NCI-H774 (cell line): ENCODE measurements at places on chromosomes 12 and 14.

GRCh38 chr14:94307410-94307992, 14.4 kb upstream of the SERPINA10 start:
- DNase-seq = no peak

DNA sequence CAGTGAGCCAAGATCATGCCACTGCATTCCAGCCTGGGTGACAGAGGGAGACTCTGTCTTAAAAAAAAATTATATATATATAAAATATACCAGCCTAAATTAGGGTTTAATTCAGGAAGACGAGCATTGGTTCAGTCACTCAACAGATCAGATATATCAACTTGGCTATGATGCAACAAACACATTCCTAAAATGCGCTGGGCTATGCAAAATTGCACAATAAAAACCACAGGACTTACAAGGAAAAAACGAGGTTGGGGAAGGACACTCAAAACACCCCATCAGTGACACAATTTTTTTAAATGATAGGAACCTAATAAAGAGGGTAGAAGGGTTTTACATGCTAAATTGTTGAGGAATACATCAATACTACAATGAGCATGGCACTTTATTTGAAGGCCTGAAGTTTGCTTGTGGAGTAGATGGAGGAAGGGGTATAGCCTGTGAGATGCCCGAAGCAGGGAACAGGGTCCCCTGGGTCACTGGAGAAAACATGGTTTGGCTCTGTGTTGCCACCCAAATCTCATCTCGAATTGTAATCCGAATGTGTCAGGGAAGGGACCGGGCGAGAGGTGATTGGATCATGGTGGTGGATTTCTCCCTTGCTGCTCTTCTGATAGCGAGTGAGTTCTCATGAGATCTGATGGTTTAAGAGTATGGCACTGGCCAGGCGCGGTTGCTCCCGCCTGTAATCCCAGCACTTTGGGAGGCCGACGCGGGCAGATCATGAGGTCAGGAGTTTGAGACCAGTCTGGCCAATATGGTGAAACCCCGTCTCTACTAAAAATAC, 71.2 kb downstream of the TNFAIP2 start:
- no peak for DNase-seq

GRCh38 chr12:46174919-46175318, 93.9 kb downstream of the SLC38A1 start:
- DNase-seq = no peak

- DNase-seq = no peak
Measured at GRCh38 chr14:68621400-68622365, 171.2 kb downstream of the ZFP36L1 start.

GRCh38 chr14:55589171-55589570, 9.2 kb downstream of the KTN1 start:
- DNase-seq = no peak

DNA sequence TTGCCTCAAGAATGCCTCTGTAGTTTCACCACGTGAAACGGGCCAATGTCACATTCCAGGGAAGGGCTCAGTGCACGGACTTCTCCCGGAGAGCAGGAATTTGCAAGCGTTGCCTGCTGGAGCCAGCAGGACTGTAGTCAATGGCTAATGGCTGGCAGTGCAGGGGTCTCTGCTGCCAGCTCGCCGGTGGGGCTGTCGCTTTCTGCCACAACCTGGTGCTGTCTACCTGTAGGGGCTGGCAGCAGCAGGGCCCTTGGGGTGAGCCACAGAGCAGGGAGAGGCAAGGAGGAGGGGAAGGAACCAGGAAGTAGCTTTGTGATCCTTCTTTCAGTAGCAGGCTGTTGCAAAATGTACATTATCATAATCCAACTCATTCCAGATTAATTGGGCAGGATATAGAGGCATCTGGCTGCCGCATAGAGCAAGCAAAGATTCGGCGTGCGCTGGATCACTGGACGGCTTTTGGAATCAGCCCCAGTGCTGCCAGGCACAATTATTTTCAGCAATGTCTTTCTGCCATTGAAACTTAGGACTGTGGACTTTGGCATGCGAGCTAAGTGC, 114.1 kb downstream of the PAPOLA start:
- no peak for DNase-seq

- DNase-seq = no peak
Measured at GRCh38 chr14:73392329-73393257, 65.8 kb downstream of the NUMB start.

GRCh38 chr12:1913377-1914113, 4.9 kb downstream of the CACNA2D4 start:
- no peak for DNase-seq

DNA sequence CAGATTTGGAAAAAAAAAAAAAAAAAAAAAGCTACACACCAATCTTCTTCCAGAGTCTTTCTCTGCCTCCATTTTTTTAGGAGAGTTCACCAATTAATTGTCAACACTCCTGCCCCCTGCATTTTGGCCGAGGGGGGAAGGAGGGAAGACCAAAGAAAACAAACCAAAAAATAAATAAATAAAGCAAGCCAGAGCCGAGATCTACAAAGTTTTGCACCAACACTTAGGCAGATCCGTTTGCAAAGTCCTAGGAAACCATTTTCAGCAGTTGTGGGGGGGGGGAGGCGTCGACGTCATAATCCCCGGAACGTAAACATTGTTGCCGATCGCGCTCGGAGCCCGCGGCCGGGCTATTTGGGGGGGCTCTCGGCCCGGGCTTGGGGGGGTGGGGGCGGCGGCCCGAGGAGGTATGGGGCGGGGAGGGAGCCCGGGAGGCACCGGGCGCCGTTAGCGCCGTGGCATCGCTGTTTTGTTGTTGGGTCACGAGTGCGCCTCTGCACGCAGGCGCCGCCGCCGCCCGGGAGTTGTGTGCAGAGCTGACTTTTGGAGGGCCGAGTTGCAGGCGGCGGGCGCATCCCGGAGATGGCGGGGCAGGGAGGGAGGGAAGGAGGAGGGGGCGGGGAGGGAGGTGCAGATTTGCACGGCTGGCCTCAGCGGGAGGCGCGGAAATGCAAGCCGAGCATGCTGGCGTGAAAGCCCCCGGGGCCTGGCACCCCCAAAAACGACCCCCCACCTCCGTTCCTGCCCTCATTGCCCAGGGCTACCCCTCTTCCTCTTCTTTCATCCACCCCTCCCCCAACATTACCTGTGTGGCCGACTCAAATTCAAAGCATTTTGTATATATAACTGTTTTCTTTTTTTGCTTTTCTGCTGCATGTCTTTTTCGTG, 598 bp downstream of the KDM2B start:
- peak; percentile 80 for DNase-seq

DNA sequence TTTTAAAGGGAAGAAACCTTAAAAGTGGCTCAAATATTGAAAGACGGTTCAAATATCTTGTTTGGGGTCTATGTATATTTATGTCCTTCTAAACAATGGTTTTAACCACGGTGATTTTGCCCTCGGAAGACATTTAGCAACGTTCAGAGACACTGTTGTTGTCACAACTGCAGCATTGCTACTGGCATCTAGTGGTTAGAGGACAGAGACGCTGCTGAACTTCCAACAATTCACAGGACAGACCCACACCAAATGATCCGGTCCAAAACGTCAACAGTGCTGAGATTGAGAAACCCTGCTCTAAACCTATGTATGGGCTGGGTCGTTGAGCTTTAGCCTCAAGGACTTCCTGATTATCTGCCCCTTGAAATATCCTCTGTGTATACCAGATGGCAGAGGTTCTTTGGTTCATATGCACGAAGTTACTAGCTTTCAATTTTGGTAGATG, 1.7 kb downstream of the ANGEL1 start:
- DNase-seq = no peak

GRCh38 chr12:128811806-128812205, 12.0 kb downstream of the SLC15A4 start:
- DNase-seq = no peak

DNA sequence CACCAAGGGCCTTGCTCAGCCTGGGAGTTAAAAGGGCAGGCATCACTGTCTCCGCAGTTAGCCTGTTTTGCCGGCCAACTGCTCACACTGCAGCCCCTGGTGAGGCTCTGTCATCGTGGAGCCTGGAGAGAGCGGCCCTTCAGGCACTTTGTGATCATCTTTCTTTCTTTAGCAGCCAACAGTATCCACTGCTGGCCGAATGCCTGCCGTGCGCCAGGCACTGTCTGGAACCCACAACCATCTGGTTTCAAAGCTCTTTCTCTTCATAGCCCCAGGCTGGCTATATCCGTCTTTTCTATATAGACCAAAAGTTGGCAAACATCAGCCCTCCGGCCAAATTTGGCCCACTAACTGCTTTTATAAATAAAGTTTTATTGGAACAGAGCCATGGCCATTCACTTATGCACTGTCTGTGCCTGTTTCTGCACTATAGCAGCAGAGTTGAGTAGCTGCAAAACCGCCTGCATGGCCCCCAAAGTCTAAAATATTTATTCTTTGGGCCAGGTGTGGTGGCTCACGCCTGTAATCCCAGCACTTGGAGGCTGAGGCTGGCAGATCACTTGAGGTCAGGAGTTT, 29.5 kb downstream of the SLC8B1 start:
- no peak for DNase-seq

DNA sequence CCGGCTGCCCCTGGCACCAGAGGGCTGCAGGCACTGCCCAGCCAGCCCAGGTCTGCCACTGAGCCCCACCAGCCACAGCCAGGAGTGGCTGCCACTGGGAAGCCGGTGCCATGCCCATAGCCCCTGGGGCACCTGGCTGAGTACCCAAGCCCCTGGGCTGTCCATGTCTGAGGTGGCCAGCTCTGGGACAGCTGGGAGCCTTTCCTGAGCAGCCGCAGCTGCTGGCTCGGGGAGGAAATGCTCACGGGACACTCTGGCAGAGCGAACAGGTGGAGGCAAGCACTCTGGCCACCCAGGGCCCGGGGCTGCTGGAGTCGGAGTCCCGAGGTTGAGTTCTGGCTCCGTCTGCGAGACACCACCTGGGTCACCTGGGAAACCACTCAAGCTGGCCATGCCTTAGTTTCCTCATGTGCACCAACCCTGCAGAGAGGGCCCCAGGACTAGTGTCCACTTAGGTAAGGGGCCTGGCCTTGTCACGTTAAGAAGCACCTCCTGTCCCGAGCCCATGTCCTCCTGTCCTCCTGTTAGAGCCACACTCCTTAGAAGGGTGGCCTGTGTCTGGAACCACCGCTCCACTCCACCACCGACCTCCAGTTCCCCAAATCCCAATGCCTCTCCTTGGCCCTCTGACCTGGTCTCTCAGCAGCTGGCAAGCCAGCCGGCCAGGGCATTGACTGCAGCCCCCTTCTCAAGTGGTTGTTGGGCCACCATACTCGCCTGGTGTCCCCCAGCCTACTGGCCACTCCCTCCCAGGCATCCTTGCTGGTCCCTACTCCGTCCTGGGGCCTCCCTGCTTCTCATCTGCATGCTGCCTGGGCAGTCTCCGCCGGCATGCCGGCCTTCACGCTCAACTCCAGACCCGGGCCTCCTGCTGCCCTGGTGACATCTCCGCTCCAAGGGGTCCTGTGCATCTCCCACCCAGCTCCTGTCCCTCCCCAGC, 45.3 kb downstream of the BEGAIN start:
- no peak for DNase-seq

DNA sequence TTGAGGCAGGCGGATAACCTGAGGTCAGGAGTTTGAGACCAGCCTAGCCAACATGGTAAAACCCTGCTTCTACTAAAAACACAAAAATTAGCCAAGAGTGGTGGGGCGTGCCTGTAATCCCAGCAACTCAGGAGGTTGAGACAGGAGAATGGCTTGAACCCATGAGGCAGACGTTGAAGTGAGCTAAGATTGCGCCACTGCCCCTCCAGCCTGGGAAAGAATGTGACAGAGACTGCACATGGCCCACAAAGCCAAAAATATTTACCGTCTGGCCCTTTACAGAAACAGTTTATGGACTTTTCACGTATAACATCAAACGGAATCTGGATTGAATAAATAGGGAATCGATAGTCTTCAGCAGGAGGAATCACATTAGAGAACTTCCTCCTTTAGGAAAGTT, 3.5 kb downstream of the RSRC2 start:
- no peak for DNase-seq

DNA sequence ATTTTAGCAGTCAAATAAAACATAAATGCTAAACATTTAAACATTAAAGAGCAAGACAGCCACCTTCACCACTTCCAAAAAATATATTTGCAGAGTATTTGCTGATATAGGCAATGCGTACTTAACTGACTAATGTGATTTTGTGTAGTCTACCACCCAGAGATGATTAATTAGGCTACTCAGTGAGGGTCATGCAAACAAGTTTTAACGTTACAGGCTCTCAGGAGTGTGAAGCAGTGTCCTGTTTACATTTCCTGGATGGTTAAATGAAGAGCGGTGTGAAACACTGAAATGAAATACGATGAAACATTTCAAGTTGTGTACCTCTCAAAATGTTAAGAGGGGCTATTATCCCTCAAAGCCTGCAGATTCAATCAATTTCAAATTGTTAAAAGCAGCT, 165.8 kb upstream of the LRIG3 start:
- peak; percentile 66 for DNase-seq

DNA sequence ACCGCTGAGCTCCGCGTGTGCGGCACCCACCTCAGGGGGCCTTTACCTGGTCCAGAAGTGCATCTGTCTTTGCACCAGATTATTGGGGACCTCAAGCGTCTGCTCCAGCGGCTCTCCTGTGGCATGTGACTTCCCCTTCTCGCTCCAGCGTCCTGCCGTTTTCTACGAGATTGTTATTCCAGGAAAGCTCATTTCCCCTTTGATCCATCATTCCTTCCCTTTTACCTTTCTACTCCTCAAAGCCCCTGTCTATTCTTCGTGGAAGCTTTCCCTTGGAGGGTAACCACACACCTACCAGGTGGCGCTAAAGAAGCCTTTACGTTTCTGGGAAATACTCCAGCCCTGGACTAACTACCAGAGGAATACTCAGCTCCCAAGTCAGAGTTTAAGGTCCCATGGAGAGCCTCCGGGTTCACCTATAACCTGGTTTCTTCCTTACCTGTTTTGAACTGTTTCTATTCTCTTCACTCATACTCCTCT, 1.5 kb downstream of the FKBP4 start:
- no peak for DNase-seq

DNA sequence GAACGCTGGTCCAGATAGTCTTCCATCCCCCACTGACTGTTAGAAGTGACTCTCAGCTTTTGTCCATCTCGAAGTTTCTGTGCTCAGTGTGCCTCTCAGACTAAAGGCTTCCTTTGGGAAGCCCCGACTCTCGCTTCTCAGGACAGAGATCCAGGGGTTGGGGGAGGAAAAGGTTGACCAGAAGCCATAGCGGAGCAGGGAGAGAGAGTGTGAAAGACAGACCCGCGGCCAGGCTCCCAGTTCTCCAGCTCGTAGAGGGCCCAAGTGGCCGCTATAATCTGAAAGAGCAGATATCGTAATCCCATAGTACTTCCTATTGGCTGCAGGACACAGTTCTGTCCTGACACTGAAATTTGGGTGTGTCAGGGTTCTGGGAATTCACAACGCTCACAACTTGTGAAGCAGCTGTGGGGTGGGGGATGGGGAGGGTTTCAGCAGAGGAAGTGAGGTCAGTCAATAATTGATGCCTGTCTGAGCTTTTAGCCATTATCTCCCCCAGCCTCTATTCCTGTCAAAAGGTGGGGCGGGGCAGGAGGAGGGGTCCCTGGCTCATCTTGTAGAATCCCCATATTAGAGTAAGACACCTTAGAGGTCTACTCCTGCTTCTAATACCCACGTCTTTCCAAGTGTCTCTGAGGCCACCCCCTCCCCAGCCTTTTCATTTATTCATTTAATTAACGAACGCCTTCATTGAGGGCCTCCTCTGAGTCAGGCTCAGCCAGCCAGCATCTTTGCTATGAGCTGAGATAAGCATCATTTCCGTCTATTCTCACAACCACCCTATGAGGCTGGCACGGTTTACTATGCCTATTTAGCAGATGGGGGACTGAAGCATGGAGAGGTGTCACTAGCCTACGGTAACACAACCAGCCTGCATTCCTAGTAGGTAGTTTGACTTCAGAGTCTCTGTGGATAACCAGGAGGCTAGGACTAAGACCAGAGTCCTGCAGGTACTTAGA, 1.6 kb upstream of the ACVRL1 start:
- DNase-seq = no peak

GRCh38 chr12:20546267-20546666, 148.9 kb upstream of the SLCO1C1 start:
- DNase-seq = no peak

- no peak for DNase-seq
Measured at GRCh38 chr12:112176321-112177010, 51.1 kb downstream of the TRAFD1 start.
